ENCODE measurements at places on chromosomes 2 and 18.

DNA sequence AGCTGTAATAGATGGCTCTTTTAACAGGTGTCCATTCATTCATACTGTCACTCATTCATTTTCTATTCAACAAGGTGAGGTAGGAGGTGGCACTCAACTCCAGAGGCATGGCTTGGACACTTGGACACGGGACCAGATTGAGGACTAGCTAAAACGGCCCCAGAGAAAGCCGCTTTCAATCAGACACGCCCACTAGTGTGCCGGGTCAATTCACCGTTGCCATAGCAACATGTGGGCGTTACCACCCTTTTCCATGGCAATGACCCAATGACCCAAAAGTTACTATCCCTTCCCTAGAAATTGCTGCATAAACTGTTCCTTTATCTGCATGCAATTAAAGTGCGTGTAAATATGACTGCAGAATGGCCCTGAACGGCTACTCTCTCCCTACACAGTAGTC, 49.2 kb upstream of the LGALSL start:
- no peak for DNase-seq

DNA sequence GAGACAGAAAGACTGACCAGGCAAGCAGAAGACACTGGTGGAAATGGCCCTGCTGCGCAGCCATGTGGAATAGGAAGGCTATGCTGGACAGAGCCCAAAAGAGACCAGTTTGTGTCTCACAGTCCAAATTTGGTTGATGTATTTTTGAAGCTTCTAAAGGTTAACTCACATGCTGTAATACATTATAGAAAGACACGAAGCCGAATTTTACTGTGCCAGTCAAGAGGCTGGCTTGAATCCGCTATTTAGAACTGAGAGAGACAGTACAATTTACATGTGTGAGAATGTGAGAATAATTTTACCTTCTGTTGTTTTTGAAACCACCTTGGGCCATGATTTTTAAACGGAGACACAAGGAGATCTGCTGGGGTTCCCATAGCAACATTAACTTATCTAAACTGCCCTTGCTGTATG, 113.6 kb downstream of the METTL8 start:
- DNase-seq: no peak

DNA sequence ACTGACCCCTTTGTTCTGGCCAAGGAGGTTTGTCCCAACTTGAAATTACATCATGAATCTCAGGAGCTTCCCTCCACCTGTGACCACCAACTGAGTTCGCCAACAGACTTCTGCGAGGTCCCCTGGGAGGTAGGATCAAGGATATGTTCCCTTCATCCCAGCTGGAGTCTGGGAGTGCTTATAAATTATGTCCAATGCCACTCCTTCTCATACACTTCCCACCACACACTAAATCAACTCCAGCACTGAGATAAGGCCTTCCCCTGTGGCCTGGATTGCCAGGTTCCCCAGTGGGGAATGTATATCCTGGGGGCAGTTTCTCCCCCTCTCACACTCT, 99.2 kb downstream of the RND3 start:
- no peak for DNase-seq

DNA sequence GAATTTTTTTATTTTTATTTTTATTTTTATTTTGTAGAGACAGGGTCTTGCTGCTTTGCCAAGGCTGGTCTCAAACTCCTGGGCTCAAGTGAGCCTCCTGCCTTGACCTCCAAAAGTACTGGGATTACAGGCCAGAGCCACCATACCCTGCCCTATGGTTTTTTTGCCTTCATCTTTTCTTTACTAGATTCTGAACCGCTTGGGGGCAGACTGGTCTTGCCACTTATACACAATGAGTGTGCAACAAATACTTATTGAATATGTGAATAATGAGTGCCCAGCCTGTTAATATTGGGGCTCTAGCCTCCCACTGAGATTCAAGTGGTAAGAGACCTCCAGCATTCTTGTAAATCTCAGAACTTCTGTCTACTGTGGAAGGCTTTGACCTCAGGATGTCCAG, 3.9 kb downstream of the NCK2 start:
- DNase-seq: no peak

DNA sequence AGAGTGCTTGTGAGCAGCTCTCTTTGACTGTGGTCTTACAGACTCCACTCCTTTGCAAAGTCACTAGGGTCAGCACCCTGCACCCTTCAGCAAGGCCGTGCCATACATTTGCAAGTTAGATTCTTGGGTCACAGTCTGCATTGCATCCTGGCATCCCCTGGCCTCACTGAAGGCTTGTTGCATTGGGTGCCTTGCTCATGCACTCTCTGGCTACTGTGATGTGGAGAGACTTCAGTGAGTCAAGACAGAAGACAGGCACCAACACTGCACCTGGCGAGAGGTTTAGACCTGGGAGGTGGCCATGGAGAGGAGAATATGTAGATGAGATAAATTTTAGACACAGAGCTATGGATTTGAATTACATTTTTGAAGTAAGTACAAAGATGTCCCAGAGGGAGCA, 146.4 kb upstream of the COPS8 start:
- no peak for DNase-seq

- no peak for DNase-seq
Observed at GRCh38 chr2:113080134-113080533, 12.4 kb downstream of the IL1F10 start.
